Activated CD8-positive, alpha-beta T cell treated with anti-CD3 and anti-CD28 coated beads for 36 hours (primary cell): ENCODE measurements at places on chromosomes 12 and 14. TPM values are rescaled to one million over a fixed set of nuclear protein-coding genes. Genes with fewer than 3 reads are reported as not detected.

The ZFYVE26 gene
- total RNA-seq: 16.8 TPM

DNA sequence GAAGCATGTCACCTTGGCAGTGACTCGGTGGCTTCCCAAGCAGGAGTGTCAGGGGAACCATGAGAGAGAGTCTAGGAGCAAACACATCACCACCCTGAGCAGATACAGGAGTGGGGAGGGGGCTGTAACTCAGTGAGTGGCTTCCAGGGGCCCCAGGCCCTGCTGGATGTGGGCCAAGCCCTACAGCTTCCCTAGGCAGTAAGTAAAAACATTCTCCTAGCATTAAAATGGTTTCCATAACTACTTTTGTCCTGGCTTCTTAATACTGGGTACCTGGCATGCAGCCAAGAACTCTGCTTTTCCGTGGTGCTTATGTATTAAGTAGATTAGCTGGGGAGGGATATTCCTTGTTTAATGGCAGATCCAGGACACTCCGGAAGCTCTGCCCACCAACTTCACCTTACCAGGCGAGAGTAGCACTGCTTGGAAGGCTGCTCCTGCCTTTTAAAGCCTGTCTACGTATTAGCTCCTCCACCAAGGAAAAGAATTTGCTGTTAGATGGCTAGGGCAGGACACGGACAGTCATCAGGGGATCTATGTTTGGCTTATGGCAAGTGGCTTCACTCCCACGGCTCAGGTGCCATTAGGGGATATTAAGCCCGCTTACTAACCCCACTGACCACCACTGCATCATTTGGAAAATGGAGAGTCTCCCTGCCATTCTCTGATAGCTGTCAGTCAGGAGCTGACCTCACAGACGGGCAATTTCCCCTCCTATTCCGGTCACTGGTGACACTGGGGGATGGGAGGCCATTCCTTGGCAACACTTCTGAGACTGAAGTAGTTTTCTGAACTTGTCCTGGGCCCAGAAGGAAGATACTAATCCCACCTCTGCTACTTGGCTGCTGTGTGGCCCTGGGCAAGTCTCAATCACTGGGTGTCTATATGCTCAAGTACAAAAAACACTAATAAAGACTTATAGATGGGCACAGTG, 22.8 kb downstream of the OTUB2 start:
- DNase-seq: no peak

The DTX3 gene
- total RNA-seq: 13.7 TPM

The OR6C74 gene
- total RNA-seq: not detected

- DNase-seq: no peak
Observed at GRCh38 chr14:88835661-88836060, 11.2 kb downstream of the TTC8 start.
